ENCODE measurements at places on chromosomes 12 and 14.

GRCh38 chr12:77070382-77070781, 5.0 kb upstream of the E2F7 start:
- no peak for DNase-seq

GRCh38 chr14:60553808-60554207, 44.9 kb downstream of the SIX6 start:
- DNase-seq: no peak

GRCh38 chr12:75781532-75782046, 250.0 kb downstream of the PHLDA1 start:
- DNase-seq: no peak

DNA sequence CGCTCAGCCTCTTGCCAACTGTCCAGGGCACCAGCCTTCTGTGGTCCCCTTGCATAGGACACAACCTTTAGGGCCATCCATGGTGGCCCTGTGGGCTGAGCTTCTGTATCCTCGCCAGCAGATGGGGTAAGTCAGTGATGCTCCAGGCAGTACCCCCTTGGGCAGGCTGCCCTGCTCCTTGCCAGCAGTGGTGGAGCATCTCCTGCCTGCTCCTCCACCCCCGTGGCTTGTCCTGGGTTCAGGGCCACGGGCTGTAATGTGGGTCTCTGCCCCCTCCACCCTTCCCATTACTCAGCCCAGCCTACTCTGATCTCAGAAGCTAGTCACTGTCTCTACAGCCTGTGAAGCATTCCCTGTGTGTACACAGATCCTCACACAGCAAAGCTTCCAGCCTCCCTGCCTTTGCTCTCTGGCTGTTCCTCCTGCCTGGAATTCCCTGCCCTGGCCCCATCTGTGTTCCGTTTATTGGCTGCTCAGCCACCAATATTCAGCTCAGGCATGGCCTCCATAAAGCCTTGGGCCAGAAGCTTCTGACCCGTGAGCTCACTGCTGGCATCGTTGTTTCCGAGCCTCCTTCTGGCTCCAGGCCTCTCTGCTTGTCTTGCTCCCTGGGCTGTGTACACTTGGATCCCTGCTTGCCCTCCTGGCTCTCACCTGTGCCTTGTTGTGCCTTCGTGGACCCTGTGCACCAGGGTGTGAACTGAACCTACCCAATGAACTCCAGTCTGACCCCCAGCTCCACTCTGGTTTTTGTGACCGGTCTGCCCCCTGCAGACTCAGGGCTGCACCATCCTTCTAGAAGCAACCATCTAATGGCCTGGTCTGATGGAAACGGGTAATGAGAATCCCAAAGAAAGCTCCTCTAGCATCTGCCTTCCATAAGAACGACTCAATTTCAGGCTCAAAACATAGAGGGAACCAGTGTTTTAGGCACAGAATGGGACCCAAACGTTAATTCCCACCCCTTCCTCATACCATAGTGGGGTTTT, 177.0 kb upstream of the PRMT8 start:
- DNase-seq: peak; percentile 19

DNA sequence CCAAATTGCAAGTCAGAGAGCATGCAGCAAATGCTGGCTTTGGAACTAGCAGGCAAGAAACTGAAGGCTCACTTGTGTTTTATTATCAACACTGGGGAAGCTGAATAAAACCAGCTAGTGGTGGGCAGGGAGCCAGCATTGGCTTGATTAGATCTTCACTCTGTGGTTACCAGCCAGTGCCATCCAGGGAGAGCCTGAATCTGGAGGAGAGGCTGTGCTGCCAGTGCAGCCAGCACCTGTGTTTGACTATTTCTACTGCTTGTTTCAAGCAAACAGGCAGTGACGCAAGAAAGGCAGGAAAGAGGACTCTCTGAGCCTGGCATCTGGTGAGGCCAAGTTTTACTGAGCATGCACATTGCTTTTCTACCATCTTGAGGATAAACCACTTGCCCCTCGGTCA, 247.0 kb downstream of the PHLDA1 start:
- DNase-seq: peak; percentile 72

DNA sequence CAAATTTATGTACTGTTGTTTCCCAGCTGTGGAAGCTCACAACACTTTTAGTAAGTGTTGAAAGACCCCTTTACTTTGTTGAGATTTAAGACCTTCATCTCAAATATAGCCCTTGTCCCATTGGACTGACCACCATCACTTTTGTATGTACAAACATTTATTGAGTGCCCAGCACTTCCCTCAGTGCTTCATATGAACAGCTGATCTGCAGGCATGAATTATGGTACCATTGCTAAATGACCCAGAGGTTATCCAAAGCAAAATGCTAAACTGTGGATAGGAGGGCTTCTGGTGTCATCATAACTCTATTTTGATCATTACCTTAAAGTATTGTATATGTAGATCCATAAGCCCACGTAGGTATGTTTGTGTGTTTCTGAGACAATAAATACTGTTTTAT, 285.7 kb upstream of the RGS6 start:
- DNase-seq: no peak

- DNase-seq: peak; percentile 37
Observed at GRCh38 chr12:12441429-12441807, 84.5 kb downstream of the BORCS5 start.

Data from NCI-H1417 (cell line).